ENCODE measurements at places on chromosomes 2 and 18.
A peak's percentile ranks its signal among the peaks of the same experiment; 100 is the strongest.

GRCh38 chr2:6982934-6983589 is 65.8 kb downstream of the RNF144A start:
- DNase-seq: no peak

DNA sequence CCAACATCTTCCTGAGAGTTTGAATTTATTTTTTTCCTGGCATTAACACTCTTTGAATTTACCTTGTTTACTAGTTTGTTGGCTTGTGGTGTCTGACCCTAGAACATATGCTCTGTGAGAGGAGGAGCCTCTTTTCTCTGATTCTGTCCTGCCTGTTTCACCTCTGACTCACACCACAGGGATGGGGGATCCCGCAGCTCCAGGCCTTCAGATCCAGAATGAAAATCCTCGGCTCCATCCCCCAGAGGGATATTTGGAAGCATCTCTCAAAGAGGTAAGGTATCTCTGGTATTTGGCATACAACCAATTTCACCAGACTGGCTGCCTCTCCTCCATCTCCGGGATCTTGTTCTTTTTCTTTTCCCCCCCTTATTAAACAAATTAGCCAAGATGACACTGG is 104.7 kb downstream of the GPR39 start:
- no peak for DNase-seq

DNA sequence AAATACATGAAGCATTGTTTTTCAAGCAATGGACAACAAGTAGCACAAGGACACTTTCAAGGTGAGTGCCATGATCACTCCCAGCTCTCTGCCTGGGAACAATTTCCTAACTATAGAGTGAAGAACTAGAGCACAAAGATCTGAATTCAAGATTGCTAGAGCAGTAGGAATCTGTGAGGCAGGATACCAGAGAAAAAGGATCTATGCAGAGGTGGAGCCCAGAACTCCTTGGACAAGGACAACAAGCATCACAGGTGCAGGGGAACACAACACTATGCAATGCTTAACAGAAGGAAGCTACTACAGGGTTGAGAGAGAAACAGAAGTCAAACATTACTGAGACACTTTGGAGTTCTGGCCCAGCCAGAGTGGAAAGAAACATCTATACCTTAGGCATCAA is 24.7 kb downstream of the ATL2 start:
- DNase-seq: no peak

- no peak for DNase-seq
Measured at GRCh38 chr2:164146441-164146840, 410.6 kb upstream of the FIGN start.

DNA sequence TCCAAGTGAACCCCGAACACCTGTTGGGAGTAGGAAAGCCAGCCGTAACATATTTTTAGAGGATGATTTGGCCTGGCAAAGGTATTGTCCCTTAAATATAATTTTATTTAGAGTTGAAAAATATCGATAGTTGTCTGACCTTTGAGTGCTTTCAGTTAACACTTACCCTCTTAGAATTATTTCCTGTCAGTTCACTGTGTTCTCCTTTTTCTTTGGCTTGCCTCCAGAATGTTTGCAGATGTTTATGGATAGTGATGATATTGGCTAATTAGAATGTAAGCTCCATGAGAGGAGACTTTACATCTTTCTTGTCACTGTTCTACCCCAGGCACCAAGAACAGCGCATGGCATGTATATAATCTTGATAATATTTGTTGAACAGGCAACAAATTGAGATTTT is 19.8 kb downstream of the PIKFYVE start:
- no peak for DNase-seq

- no peak for DNase-seq
Measured at GRCh38 chr2:39845460-39846146, 66.5 kb upstream of the THUMPD2 start.

GRCh38 chr2:28405537-28405936 is 12.9 kb downstream of the FOSL2 start:
- no peak for DNase-seq

- no peak for DNase-seq
Measured at GRCh38 chr2:232523682-232524597, 2.0 kb upstream of the CHRND start.

- no peak for DNase-seq
Measured at GRCh38 chr2:236133410-236134012, 34.7 kb downstream of the GBX2 start.

DNA sequence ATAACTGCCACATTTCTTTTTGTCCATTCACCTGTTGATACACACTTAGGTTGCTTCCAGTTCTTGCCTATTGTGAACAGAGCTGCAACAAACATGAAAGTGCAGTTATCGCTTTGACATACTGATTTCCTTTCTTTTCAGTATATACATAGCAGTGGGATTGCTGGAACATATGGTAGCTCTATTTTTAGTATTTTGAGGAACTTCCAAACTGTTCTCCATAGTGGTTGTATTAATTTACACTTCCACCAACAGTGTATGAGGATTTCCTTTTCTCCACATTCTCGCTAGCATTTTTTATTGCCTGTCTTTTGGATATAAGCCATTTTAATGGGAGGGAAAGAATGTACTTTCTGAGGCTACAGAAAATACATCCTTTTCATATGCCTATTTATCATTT is 167.4 kb downstream of the GULP1 start:
- DNase-seq: no peak

DNA sequence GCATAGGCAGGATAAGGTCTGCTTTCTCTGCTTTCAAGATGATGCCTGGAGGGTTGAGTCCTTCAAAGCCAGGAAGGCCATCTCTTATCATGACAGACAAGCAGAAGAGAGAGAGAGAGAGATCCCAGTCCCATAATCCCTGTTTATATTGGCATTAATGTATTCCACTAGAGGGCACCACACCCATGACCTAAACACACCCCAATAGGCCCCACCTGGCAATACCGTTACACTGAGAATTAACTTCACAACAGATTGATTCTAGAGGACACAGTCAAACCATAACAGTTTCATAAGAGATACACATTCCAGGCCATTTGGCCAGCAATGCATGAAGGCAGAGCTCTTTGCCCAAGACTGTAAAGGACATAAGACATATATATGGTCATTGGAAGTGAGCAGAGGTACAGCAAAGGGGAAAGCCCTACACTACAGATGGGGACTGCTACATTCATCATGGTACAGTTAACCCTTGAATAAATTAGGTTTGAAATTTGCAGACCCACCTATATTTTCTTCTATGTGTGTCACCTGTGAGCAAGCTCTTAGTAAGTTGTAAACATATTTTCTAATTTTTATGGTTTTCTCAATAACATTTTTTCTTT is 1516.1 kb downstream of the RPIA start:
- DNase-seq: no peak

- DNase-seq: no peak
Measured at GRCh38 chr2:46540496-46541331, 61.3 kb downstream of the TMEM247 start.

- no peak for DNase-seq
Measured at GRCh38 chr2:69988086-69988635, 26.7 kb upstream of the ASPRV1 start.

DNA sequence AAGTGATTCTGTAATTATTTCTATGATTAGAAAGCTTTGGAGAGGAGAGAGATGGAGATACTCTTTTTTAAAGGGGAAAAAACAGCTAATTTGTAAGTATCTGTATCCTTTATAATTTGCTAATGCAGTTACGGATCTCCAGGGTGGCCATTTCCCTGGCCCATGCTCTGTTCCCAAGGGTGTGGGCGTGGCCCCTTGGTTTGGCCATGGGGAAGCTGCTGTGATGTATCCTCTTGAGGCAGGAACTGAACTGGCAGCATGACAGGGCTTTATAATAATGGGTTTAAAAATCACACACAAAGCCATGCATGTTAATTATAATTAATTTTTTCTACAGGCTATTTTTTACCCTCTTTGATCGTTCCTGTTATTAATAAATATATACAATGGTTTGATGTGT is 27.0 kb downstream of the TRAPPC12 start:
- DNase-seq: no peak

DNA sequence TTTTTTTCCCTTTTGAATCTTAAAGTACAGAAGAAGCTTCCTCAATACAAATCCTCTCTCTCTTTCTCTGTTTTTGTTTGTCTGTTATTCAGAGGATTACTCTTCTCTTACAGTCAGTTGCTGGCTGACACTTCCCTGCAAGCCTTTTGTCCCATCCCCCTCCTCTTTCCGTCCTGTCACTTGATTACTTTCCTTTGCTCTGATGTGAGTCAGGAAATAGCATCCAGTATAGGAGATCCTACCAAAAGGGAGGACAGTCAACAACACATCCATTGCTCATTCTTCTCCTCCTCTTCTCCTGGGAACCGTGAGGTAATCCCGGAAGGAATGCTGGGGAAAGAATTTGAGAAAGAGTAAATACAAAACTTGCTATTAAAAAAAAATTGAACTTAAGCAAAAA is 79.3 kb upstream of the SCN7A start:
- DNase-seq: peak; percentile 25

DNA sequence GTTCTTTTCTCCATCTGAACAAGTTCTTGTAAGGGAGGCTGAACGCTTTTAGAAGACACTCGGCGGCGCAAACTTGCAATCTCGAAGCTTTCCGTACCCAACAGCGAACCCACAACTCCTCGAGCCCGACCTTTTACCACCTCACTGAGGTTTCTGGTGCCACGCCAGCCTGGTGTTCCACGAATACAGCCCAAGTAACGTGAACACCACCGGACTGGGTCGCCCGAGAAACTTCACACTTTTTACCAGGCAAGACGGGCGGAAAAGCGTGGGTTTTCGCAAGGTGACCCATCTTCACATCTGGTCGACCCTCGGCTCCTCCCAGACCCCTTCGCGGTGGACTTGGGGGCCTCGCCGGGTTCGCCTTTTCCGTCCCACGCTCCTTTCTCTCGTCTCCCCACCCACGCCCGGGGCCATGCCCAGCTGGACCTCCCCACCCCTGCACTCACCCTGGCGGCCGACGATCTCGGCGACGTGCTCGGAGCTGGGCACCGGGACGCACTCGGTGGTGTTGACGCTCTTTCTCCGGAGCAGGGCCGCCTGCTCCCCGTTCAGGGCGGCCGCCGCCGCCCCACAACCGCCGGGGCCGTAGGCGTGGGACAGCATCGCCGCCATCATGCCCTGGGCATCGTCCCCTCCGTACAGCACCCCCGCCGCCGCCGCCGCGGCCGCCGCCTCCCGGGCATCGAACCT is 1.2 kb downstream of the MEX3C start:
- no peak for DNase-seq

GRCh38 chr2:170012773-170013172 is 165.2 kb upstream of the MYO3B start:
- no peak for DNase-seq

DNA sequence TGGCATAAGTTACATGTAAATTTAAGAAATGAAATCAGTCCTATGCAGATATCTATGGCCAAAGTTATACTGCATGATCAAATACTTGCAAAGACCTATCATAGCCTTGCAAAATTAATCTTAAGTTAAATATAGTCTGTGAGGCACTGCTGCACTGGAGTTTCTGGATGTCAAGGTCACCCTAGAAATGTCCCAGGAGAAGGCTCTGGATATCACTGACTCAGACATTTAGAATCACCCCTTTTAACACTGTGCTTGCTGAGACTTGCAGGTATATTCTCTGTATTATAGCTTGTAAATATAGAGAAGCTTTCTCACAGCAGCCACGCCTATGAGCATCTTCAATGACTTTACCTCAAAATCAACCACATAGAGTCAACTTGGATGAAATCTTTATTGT is 51.5 kb downstream of the ETAA1 start:
- DNase-seq: no peak

DNA sequence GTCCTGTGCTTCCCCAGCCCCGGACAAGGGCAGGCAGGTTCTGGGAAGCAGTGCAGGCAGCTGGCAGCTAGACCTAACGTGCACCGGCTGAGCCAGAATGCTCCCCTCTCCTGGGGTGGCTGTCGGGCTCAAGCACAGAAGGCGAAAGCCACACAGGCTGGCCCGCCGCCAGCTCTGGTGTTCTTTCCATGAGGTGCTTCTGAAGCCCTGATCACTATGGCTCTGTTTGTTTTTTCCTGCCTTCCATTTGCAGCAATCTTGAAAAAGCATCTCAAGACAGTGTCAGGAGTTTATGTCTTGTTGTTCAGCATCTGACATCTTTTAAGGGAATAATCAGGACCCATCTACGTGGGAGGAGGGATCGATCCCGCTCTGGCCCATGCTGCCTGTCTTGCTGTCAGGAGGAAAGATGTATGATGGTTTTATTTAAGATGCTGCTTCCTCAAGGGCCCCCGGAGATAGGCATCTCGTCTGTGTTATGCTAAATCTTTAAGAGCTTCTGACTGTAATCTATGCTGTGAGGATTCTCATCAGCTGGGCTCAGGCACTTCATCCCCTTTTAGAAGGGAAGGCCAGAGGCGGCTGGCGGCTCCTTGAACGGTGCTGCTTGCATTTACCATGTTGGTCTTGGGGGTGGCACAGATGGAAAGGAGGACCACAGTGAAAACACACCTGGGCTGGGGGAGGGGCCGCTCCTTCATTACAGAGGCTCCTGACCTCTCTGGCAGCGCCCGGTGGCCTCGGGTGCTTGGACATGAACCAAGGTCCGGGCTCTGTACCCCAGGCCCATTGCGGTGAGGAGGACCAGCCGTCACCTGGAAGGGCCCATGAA is 118.5 kb upstream of the HDAC4 start:
- no peak for DNase-seq

GRCh38 chr18:46226461-46226860 is 122.3 kb downstream of the HAUS1 start:
- no peak for DNase-seq

DNA sequence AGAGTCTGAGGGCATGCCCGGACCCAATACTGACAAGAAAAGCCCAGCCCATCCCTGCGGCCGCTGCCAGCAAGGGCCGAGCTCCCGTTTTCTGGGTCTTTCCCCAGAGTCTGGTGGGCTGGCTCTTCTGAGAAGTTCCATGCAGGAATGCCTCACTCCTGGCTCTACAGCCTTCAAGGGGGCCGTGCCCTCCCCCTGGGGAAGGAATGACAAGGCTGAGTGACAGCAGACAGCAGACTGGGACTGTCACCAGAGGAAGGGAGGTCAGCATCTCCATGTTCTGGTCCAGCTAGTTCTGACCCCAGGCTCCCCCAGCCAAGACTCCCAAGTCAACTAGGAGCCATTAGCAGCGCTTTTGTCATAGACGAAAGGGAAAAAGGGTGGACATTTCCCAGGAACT is 13.0 kb upstream of the SEMA4C start:
- no peak for DNase-seq

DNA sequence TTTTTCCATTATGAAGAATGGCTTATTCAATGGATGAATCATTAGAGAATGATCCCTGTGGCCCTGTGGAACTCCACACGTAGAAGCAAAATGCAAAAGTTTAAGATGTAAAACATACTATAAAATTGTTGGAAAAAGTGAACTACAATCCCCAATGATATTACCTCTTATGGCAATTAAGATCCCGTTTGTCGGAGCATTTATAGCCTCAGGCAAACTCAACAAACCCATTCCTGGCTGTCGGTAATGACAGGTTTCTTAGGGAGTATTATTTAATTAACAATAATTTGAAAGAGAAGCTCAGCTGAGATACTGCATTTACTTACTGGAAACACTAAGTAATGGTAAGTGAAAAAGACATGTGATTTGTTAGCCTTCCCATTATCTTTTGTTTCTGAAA is 138.3 kb downstream of the CDH20 start:
- no peak for DNase-seq

DNA sequence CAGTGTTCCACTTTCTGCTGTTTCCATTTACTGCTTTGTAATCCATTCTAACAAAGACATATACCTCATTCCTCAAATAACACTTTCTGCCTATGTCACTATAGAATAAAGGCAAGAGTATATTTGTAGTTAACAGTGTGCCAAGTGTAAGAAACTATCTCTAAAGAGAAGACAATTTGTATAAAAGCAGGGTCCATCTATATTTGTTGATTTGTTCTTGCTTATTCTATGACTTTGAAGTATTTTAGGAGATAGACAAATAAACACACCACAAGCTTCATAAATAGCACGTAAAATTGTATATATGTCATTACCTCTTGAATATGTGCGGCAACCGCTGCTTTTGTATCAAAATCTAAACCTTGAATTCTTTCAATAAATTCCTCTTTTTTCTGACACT is 56.0 kb downstream of the CCDC88A start:
- DNase-seq: no peak

Data from DMS153 (cell line).